ENCODE measurements at places on chromosomes 1 and 21. TPM values are rescaled to one million over a fixed set of nuclear protein-coding genes. Genes with fewer than 3 reads are reported as not detected.

- no peak for DNase-seq
Measured at GRCh38 chr1:91913018-91913417, 27.1 kb upstream of the TGFBR3 start.

Gene HCRTR1
- not detected for total RNA-seq

DNA sequence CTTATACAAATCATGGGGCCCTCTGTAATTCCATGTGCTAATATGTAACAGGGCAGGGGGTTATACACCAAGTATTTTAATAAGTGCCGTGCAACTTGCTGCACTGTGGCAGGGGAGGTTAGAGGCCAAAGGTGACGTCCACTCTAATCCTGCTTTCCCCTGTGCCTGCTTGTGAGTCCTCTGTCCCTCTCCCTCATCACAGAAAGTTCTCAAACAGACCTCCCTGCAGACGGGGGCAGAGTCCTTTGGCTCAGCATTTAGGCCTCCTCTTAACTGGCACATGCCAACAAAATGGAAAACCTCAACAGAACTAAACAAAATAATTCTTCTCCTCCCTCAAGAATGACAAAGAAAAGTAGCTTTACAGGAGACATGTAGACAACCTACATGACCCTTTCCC is 2.9 kb downstream of the RXRG start:
- no peak for DNase-seq

- DNase-seq = no peak
Measured at GRCh38 chr1:88291611-88292354, 392.3 kb upstream of the PKN2 start.

Gene TMEM52
- 25.6 TPM for total RNA-seq

Gene IL19
- total RNA-seq = not detected

- DNase-seq = no peak
Measured at GRCh38 chr1:192162376-192162775, 4.1 kb downstream of the RGS18 start.

Gene ORC1
- total RNA-seq = 1.7 TPM

- peak; percentile 93 for DNase-seq
Measured at GRCh38 chr1:166947398-166948043, 27.8 kb downstream of the ILDR2 start.

- DNase-seq = no peak
Measured at GRCh38 chr1:56910441-56910985, 55.3 kb downstream of the C8B start.

DNA sequence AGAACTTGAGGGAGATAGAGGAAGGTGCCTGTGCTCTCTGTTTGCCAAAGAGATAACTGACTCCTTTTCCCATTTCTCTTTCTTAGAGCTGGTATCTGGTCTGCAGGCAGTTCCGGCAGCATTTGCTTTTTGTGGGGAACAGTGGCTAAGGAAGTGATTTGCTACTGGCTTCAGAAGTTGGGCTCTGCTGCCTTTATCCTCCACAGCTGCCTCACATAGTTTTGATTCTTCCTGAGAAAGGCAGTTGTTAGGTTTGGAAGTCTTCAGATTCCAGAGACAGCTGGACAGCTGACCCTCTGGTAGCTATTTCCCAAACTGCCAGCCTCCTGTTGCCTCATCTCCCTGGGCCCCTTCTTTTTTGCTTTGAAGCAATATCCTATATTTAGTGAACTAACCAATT is 62.6 kb upstream of the MACF1 start:
- DNase-seq = peak; percentile 80

- no peak for DNase-seq
Measured at GRCh38 chr1:54376430-54377039, 29.7 kb downstream of the SSBP3 start.

- DNase-seq = no peak
Measured at GRCh38 chr1:2136386-2137235, 58.0 kb downstream of the FAAP20 start.

Gene KLHDC7A
- 0.31 TPM for total RNA-seq

DNA sequence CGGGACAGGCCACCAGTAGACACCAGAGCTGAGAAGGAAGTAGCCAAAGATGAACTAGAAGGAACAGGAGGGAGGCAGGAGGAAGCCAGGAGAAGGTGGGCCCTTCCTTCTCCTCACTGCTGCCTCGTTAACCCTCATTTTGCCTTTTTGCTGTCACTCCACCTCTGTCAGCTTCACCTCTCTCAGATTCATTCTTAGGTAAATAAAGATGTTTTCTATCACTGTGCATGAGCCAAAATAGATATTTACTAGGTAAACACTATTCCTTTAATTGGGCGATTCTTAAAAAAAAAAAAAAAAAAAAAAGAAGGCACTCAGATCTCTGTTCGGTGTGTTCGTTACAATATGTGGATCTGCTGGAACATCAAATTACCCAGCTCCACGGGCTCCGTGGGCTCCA is 112.3 kb downstream of the GLUL start:
- DNase-seq = no peak

GRCh38 chr1:178976541-178976940 is 49.2 kb upstream of the FAM20B start:
- DNase-seq = no peak

Gene MROH7
- total RNA-seq = 4.2 TPM

DNA sequence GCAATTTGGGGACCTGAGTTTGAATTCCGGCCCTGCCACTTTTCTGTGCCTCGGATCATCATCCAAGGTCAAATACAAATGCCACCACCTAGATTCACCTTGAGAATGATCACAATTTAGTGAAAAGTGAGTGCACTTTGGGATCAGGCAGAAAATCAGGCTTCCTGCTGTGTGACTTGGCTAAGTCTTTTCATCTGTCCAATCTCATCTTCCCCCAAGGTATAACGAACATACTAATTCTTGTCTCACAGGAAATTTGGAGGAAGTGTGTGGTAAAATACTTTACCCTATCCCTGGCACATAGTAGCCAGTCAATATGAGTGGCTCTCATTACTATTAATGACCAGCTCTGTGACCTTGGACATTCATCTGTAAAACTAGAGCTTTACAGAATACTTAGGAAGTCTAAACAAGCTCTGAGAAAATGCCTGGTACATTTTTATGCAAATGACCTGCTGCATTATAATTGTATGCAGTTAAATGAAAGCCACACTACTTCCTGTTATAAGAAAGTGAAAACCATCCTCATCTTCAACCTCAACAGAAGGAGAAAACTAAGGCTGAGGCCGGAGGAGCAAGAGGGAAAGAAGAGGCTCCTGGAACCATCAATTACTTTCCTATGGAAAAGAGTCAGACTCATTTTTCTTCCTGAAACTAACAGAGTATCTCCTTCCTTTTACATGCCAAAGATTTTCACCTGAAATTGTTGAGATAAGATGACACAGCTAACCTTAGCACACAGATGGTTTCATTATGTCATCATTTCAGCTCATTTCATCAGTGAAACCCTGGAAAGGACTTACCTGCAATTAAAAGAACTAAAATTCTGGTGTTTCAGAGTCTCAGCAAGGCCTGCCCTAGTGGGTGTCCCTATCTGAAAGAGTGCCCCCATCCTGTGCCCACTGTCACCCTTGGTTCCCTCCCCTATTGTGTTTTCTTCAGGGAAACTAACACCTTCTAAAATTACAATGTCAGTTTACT is 32.6 kb upstream of the RGS8 start:
- no peak for DNase-seq

- peak; percentile 88 for DNase-seq
Measured at GRCh38 chr1:154328318-154329151, 3.2 kb downstream of the ATP8B2 start.

DNA sequence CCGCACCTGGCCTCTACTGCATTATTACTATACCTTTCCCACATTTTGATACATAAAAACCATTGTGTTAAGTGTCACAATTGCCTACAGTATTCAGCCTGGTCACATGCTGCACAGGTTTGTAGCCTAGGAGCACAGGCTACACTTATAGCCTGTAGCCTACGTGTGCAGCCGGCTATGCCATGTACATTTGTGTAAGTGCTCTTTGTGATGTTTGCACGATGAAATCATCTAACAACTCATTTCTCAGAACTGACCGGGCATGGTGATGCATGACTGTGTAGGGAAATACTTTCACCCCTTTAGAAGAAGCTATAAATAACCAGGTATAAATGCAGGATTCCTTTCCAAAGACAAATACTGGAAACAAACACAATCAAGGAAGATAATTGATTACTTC is 12.1 kb downstream of the ERG start:
- no peak for DNase-seq

Gene GRHL3
- 26.8 TPM for total RNA-seq

DNA sequence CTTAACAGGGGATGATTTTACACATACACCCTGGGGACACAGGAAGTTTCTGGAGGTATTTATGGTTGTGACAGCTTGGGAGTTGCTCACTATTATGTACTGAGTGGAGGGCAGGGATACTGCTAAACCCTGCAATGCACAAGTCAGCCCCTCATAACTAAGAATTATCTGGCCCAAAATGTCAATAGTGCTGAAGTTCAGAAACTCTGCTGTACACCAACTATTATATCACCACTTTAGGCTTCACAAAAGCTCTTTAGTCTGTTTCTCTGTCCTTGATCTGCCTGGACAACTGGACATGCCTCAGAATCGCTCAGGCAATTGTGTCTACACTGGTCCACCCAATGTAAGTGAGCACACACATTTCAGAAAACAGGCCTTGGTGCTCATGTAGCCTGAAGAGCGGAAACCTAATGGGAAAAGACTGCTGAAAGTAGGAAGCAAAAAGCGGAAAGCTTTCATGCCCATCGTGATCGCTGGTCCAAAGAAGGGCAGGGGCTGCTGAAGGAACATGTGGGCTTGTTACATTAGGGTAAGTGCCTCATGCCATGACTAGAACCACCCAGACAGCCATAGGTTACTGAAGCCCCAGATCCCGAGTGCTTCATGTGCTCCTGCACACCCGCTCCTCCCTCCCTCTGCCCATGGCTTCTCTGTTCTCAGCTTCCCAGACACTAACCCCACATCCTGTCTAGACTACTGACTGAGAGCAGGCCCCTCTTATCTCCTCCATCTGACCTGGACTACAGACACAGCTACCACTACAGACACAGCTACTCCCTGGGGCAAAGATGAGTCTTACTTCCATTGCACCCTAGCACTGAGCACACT is 73.5 kb downstream of the LRIG2 start:
- no peak for DNase-seq

DNA sequence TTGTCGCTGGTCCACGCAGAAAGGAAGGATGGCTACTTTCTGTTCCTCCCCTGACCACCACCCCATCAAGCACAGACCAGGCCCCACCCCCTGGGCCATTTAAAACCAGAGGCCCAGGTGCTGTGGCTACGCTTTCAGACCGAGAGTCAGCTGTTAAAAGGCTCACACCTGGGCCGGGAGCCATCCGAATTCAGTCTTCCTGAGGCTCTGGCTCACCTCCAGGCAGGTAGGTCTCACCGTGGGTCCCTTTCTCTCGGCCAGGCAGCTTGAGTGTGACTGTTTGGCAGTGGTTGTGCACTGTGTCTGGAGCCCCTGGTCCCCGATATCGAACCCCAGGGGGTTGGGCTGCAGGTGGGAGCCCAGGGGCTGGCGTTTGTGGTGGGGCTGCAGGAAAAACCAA is 7.2 kb downstream of the ACTL8 start:
- DNase-seq = no peak

Gene RGS8
- 0.10 TPM for total RNA-seq

GRCh38 chr1:4797429-4797828 is 143.0 kb downstream of the AJAP1 start:
- DNase-seq = no peak

DNA sequence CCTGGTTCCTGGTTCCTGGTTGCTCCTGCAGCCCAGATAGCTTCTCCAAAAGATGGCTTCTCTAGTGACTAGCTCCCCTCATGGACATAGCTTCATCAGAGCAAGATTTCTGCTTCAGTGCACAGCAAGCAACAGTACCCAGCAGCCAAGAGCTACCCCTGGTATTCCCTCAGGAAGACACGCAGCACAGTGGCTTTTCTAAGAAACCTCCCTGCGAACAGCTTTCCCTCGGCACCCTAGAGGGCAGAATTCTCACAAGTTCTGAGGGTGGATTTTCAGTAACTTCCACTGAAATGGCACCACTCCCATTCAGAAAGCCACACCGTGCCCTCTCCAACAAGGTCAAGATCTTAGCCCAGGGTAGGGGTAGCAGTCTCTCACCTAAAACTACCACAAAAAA is 128.2 kb downstream of the EIF4G3 start:
- no peak for DNase-seq
